NCI-H2029 (cell line): ENCODE measurements at places on chromosomes 11 and 22.
A peak's percentile ranks its signal among the peaks of the same experiment; 100 is the strongest.

DNA sequence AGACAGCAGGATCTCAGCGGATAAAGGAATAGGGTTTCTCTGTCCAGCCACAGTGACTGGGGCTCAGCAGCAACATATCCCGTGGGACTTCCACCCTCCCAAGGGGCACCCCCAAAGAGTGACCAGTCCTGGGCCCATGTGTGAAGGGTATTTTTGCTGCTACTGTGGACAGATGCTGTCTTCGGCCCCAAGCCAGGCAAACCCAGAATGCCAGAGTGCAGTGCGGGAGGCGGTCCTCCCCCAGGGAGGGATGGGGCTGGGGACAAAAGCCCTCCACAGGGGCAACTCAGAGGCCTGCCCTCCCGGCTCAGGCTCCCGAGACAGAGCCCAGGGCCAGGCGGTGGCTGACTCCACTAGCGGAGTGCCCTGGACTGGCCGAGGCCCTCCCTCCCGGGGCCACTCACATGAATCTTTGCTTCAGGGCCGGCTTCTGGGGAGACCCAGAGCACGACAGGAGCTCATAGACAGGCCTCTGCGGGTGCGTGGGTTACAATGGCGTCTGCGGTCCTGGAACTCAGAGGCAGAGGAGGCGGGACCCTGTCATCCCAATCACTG, 34.7 kb upstream of the WNT7B start:
- DNase-seq, result no peak

DNA sequence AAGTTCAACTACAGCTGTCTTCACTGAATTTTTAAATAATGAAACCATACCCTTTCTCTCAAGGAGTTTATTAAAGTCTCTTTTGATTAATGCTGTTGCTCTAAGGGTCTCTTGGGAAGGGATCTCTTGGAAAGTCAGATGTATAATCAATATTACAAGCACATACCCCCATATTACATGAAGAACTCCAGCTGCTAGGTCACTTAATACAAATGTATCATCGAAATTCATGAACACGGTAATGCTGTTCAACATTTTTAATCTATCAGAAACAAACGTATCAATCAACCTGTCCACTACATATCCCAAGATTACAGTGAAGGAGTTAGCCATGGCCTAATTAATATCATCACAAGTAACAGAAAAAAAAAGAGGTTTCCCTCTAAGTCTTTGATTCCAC, 383.2 kb upstream of the ARHGAP42 start:
- DNase-seq, result no peak

DNA sequence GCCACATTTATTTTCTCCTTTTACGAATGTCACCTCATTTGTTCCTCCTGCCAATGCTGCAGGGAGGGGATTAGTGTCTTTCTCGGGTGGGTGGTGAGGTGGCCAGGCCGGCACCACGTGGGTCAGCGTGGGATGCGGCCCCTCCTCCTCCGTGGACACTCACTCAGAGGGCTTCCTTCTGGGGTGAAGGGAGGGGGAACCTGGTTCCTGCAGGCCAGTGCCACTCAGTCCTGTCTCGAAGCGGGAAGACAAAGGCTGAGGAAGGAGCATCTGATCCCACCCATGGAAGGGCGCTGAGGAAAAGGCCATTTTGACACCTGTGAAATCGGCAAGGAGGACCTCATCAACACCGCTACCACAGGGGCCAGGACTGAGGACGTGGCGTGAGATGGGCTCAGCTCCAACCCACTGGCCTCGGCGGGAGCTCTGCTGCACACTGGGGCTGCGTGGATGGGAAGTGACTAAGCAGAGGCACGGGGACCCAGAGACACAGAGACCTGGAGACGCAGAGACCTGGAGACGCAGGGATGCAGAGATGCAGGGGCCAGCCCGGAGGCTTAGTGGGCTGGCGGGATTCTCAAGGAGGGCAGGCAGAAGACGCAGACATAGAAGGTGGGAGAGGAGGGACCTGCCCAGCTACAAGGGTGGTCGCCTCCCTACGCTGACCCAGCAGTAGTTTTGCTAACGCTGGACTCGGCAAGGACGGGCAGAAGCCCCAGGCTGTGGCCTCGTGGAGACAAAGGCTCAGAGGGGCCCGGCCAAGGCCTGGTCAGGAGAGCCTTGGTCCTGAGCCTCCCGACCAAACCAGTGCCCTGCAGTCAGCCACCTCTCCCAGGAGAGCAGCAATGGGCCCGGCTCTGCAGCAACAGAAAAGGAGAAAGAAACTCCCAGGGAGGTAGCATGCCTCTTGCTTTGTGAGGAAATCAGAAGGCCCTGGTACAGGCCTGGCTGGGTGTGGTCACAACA, 1071.2 kb downstream of the BRD1 start:
- DNase-seq, result no peak

GRCh38 chr22:49693416-49693815, 134.3 kb downstream of the BRD1 start:
- DNase-seq, result no peak

- no peak for DNase-seq
Measured at GRCh38 chr22:27409299-27409698, 392.3 kb downstream of the MN1 start.

DNA sequence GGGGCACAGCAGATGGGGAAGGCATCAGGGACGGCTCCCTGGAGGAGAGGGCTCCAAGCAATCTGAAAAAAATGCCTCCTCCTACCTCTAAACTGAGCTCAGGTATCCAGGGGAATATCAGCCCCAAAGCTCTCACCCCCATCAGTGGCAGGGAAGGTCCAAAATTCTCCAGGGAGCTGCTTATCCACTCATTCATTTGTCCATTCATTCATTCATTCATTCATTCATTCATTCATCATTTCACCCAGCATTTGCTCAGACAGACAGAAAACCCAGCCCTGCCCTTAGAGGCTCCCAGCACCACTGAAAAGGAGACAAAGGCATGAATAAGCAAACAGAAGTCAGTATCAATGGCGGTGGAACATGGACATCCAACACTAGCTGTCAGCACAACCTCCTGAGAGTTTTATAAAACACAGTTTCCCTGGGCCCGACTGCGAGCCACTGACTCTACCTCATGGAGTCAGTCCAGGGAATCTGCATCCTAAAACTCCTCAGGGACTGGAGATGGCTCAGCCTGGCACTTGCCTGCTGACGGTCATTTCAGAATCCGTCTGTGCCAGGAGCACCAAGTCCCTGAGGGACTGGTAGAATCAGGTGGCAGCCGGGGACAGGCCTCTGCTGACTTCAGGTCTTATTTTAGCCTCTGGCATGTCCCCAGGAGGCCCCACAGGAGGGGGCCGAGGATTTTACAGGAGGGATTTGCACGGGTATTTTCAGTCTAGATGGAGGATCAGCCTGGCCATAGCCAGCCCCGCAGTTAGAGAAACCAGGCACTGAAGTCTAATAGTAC, 164.6 kb downstream of the MN1 start:
- no peak for DNase-seq

DNA sequence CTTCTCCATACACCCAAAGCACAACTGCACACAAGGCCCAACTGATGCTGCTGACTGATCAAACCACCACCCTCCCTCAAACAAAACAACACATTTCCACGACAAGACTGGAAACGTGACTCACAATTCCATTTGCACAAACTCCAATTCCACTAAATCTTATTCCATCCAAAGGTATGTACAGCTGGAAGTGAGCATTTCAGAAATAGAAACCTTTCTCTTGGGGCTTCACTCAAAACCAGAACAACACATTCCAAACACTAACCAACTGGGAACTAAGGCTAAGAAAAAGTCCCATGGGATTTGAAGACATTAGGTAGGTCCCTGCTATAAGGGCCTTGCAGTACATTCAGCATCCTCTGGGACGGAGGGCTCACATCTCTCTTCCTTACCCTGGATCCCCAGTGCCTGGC, 19.6 kb downstream of the MORC2 start:
- DNase-seq, result no peak

- no peak for DNase-seq
Measured at GRCh38 chr22:38270091-38270992, 2.5 kb downstream of the TMEM184B start.

GRCh38 chr11:81570669-81571068, 1163.0 kb downstream of the FAM181B start:
- no peak for DNase-seq

GRCh38 chr11:46896719-46897406, 21.5 kb downstream of the LRP4 start:
- DNase-seq, result peak; percentile 63

DNA sequence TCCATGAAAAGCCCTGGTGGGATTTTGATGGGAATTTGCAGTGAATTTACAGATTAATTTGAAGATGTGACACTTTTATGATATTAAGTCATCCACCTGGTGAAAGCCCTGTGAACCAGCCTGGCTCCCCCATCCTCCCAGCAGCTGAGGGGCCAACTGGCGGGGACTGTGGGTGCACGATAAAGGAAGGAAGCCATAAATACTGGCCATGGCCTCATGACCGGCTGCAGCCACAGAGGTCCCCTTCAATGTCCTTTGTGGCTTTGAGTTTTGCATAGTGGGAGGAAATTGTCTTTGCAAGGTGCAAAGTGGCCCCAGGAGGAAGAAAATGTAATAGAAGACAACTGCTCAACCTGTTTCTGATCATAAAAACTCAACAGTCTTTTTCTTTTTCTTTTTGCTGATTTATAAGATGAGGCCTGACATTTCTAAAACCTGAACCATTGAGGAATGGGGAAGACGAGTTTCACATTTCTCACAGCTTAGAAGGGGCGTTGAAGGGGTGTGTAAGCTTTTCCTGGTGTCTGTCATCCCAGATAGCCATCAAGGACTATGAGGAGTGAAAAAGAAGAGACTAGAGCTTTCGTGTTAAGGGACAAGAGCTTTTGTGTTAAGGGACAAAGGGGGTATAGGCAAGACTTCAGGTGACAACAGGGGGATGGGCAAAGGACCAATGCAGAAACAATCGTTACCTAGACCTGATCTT, 6.3 kb upstream of the NDUFV1 start:
- no peak for DNase-seq

DNA sequence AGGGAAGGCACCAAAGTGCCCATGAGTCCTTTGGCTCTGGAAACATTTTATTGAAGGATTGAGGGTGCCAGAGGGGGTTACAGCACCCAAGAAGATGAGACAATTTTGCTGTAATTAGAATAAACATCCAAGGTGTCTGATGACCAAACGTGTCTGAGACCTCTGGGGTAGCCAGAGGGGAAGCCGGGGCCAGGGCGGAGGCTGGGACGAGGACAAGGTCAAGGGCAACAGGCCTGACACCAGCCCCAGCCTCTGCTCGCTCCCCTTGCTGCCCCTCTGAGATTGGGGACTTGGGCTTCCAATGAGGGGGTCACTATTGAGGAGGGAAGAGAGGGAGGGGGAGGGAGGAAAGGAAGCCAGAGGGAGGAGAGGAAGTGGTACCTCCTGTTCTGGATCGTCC, 25.6 kb downstream of the TMPRSS6 start:
- no peak for DNase-seq

DNA sequence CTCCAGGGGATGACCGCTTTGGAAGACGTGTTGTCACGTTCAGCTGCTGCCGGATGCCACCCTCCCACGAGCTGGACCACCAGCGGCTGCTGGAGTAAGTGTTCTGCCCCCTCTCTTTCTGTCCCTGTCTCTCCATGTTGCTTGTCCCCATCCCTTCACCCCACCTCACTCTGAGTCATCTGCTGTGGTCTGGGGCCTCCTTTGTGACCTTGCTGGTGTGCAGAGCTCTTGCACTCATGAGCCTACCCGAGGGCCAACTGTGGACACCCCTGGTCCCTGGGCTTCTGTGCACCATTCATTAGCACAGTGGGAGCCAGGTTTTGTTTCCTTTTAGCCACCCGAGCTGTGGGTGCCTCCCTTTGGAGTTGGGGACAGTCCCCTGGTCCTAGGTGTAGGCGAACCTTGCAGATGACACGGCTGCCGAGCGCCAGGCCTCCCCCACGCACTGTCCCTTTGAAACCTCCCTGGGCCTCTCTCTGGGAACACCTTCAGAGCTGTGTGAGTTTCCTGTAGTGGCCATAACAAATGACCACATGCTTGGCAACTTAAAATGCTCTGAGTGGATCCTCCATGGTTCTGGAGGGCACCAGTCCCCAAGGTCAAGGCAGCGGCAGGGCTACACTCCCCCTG, 49.8 kb downstream of the ARHGAP8 start:
- DNase-seq, result no peak
